ENCODE measurements at places on chromosomes 12 and 14.

GRCh38 chr12:43882578-43883178 lies 46.8 kb downstream of the TMEM117 start:
- DNase-seq, result no peak

DNA sequence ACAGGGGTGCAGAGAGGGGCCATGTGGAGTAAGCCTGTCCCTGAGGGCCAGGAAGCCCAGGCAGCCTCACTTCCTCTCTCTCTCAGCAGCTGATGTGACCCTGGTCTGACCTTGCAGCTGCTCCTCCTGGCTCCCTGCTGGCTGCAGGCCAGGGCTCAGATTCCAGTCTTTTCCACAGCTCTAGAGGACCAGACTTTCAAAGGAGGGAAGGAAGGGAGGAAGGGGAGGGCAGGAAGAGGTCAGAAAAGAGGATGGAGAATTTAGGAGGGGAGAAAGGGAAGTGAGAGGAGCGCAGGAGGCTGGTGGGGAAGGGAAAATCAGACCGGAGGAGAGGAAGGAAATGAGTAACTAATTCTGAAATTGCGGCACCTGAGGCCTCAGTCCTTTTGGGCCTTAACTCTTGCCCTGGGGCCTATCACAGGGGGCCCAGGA lies 40.9 kb upstream of the VASH1 start:
- peak; percentile 60 for DNase-seq

GRCh38 chr12:103855896-103856657 lies 15.0 kb upstream of the NT5DC3 start:
- DNase-seq, result no peak

GRCh38 chr12:82593901-82594396 lies 92.8 kb upstream of the TMTC2 start:
- DNase-seq, result no peak

- DNase-seq, result no peak
Measured at GRCh38 chr14:31752867-31753661, 191.9 kb downstream of the NUBPL start.

Measured in NCI-H1092 (cell line).